ENCODE measurements at places on chromosomes 7 and 10.
A peak's percentile ranks its signal among the peaks of the same experiment; 100 is the strongest.

DNA sequence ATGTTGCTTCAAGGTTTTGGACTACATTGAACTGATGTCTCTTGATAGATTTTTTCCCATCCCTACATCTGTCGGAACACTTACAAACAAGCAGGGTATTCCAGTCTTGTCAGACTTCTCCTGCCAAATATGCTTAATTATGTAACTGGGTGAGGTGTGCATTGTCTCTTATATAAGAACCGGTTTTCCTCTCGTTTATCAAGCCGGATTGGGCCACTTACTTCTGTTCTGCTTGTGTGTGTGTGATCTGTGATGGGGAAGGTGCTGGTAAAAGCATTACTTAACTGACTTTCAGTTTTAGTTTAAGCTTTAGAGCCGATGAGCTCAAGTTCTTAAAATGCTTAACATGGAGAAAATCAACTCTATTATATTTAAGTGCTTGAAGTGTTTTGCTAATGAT lies 57.9 kb downstream of the OTUD1 start:
- DNase-seq: no peak

- DNase-seq: peak; percentile 13
Observed at GRCh38 chr7:5677538-5678294, 103.7 kb downstream of the RNF216 start.

GRCh38 chr7:130350945-130351790 lies 6.6 kb downstream of the CPA5 start:
- DNase-seq: no peak

DNA sequence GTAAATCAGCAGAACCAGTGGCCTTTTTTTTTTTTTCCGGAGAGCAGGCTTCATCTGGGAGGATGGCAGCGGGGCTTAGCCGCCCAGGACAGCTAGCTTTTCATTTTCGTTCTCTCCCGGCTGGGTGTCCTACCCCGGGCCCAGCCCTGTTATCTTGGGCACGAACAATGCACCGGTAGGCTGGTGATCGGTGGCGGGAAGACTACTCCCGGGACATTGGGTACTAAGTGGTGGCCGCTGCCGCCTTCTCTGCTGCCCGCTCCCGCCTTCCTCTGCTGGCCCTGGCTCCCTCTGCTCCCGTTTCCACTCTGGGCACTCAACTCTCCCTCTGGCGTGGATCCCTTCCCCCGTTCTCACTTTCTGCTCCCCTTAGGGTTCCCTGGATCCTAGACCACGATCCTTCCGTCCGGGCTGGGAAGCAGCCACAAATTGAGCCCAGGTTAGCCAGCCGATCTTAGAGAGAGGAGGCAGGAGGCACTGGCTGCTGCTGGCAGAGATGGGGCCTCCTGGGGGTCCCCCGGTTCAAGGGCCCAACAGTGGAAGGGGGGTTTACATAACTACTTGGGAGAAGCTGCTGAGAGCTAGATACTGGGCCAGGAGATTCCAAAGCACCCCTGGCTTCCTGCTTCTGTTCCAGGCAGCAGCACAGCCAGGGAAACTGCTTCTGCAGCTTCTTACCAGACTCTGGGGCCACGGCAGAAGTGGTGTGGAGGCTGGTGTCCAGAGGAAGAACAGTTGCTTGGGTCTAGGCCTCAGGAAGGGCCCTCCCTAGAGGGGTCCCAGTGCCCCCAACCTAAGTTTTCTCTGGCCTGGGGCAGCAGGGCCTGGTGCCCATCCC lies 1.8 kb downstream of the TLX1 start:
- DNase-seq: no peak

- no peak for DNase-seq
Observed at GRCh38 chr7:12351843-12352242, 51.8 kb downstream of the VWDE start.

- peak; percentile 89 for DNase-seq
Observed at GRCh38 chr10:89701242-89702120, at the start of gene KIF20B. KIF20B (plus strand) TSS chr10:89701590; CDS start chr10:89705295, 3,705 bp downstream.

DNA sequence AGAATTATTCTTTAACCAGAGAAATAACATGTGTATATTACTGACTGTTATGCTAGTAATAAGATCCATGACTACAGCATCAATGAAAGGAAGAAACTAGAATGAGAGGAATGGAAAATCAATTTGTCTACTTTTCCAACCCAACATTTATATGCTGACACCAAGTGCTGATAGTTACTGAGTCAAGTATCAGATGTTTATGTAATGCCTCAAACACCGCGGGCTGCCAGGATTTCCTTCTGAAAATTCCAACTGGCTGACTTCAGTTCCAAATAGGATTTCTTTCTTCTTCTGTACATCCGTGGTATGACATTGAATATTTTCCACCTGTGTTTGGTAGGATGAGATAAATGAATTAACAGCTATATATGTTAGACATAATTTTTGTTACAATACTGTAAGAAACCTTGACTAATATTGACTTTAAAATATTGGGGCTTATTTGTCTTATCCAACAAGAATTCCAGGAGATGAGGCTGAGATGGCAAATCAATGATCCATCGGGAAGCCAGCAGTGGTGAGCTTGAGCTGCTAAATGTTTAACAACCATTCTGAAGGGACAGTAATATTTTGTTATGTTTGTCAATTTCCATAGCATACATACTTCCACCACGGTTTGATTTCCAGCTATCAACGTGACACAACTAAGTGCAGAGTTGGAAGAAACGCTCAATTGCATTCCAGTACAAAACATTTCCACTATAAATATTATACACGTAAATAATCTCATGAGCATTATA lies 435.2 kb upstream of the AUTS2 start:
- DNase-seq: no peak

DNA sequence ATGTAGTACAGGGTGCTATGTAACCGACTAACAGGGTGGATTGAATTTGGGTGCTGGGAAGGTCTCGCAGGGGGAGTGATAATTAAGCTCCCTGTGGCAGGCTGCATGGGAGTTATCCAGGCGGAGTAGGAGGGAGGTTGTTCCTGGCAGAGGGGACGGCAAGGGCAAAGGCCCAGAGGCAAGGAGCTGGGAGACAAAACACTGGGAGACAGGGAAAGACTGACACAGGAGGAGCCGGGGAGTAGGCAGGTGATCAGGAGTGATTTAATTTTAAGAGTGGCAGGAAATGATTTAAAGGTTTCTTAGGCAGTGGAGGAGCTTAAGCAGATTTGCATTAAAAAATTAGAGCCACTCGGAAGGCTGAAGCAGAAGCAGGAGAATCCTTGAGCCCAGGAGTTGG lies 40.7 kb upstream of the LEP start:
- DNase-seq: no peak

GRCh38 chr10:122236690-122237306 lies 34.3 kb upstream of the BTBD16 start:
- no peak for DNase-seq

DNA sequence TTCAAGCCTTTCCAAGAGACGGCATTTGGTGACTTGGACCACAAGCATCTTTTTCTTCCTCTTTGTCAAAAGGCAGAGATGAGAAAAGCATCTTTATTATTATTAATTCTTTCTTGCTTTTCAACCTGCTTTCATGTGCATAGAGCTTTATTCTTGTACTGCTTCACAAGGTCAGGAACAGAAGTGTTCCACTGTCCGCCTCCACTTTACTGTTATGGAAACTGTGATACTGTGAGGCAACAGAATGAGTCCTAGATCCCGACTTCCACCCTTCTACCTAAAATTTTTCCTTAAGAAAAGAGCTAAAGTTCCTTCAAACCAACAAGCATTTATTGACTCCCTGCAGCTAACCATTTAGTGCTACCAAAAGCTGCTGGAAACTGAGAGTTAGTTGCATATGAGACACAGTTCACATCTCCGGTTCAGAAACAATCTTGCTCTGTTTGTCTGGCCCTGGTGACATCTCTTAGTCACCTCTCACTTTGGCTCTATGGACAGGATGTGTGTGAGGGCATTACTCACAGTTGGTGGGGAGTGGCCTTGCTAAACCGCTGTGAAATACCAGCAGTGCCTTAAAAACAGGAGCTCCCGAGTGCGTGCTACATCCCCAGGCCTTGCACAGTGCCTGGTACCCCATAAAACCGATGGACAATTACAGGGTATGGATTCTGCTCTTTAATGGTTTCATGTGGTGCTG lies 77.1 kb upstream of the TRIL start:
- peak; percentile 12 for DNase-seq

DNA sequence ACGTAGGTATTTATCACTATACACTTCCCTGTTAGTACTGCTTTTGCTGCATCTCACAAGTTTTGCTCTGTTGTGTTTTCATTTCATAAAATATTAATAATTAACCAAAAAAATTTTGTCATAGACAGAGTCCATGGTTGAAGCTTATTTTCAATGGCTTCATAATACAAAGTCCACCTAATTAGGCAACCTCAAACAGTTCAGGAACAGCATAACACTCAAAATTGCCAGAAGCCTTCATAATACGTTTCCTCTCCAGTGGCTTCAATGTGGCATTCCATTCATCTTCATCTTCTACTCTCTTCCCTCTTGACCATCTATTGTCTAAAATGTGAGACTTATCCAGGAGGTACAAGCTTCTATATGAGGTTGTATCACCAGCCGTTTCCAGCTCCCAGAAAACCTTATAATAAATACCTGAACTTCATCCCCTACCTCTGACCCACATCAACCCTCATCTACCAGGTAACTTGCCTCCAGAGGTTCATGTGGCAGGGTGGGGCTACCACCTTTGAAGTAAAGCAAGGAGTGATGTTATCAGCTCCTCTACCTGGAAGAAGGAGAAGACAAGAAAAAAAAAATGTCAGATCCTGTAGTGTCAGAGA lies 337.3 kb downstream of the MALRD1 start:
- DNase-seq: no peak

DNA sequence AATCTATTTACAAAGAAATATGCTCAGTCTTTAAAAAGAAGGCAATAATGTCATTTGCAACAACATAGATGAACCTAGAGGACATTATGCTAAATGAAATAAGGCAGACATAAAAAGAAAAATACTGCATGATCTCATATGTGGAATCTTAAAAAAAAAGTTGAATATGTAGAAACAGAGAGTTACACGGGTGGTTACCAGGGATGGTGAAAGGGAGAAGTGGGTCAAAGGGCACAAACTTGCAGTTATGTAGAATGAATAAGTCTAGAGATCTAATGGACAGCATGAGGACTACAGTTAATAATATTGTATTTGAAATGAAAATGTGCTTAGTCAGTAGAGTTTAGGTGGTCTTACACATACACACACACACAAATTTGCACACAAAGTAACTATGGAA lies 88.2 kb upstream of the CCDC71L start:
- no peak for DNase-seq

DNA sequence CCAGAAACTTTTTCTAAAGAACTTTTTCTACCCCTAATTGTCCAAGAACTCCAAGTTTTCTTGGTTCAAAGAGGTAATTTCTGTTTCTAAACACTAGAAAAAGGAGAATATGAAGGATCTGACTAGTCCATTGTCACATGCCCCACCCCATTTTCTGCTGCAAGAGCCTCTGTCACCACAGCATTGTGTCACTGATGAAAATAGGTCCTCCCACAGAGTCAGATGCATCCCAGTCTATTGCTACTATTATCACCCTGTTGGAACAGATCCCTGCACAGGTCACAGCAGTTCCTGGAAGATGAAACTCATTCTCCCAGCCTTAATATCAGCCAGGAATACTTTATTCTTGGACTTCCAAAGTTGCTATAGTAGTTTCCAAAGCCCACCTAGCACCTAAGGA lies 7.5 kb upstream of the CFTR start:
- no peak for DNase-seq

- no peak for DNase-seq
Observed at GRCh38 chr10:14349081-14349480, 18.4 kb upstream of the FRMD4A start.

DNA sequence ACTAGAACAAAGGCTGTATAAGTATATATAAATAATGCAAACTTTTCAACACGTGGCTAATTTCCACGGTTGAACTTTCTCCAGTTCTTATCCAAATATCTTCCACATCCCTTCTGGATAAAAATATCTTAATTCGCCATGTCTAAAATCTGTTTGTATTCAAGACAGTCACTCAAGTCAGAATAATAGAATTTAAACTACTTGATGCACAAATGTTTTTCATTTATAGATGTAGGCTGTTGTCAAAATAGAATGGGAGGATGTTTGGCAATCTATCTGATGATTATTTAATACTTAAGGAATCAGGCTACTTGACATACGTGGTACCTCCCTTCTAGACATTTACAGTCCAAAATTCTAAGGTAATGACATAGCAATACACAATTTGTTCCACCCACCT lies 204.3 kb downstream of the TWIST1 start:
- DNase-seq: no peak

DNA sequence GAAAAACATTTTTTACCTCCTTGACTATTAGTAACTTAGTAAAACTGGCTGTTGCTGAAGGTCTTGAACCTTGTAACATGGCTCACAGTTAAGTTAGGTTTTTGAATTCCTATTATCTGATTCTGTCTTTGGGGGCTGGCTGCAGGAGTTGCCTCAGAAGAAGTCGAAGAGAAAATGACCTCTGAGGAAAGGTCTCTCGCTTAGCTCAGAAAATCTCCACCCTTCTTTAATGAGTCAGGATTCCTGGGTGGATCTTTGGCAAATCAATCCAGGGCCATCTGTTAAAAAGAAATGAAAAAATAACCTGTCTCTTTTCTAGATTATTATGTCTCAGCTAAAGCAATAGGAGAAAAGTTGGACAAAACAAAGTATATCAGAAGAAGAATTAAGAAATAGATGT lies 267.8 kb upstream of the SEMA3C start:
- no peak for DNase-seq

- DNase-seq: no peak
Observed at GRCh38 chr7:76048668-76048988, 722 bp downstream of the MDH2 start.

- no peak for DNase-seq
Observed at GRCh38 chr7:2512713-2513112, 6.9 kb upstream of the LFNG start.

GRCh38 chr7:14637968-14638367 lies 264.6 kb downstream of the DGKB start:
- DNase-seq: no peak

DNA sequence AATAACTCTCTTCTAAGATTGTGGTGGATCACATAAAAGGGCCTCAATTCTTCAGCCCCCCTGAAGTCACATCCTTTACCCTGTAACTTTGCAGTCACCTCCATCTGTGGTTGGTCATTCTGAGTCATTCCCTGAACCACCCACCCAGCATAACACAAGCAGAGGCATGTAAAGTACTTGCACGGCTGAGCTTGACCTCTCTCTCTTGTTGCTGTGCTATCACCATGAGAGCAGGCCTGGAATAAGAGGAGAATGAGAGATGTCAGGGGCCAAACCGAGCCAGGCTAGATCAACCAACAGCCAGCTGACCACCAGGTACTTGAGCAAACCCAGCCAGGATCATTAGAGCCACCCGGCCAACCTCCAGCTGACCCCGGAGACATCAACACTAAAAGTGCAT lies 13.5 kb upstream of the STK17A start:
- DNase-seq: no peak

GRCh38 chr10:72567421-72567820 lies 58.5 kb downstream of the MICU1 start:
- DNase-seq: no peak

DNA sequence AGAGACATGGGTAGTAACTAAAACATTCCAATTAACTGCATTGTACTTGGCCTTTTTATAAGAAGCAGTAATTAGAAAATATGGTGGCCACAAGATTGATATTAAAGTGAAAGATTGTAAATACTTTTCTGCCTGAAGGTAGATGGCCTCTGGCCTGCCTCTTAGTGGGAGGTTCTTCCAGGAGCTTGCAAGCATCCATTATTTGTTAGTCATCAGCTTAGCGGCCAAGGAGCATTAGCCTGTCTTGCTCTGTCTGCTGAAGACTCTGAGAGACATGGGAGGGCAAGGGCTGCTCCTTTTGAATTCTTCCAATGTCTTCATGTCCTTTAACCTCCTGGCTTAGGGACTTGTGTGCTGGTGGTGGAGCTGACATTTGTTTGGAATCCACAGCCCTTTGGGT lies 80.4 kb downstream of the TCF7L2 start:
- DNase-seq: no peak

- no peak for DNase-seq
Observed at GRCh38 chr10:128894641-128895040, 572.4 kb upstream of the MGMT start.

Measured in stimulated activated CD8-positive, alpha-beta memory T cell treated with anti-CD3 and anti-CD28 coated beads, Interleukin-2, amount 100 ng/mL, for 48 hours (primary cell).